GOT3 (cell line): ENCODE measurements at places on chromosomes 3 and 15.

DNA sequence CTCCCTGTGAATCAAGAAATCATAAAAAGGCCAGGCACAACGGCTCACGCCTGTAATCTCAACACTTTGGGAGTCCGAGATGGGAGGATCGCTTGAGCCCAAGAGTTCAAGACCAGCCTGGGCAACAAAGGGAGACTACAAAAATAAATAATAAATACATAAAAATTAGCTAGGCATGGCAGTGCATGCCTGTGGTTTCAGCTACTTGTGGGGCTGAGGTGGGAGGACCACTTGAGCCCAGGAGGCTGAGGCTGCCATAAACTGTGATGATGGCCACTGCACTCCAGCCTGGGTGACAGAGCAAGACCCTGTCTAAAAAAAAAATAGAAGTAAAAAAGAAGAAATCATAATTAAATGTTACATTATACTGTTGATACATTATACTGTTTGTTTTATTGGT, 28.0 kb upstream of the DCUN1D1 start:
- DNase-seq: no peak

GRCh38 chr3:64814351-64814750, 126.6 kb upstream of the ADAMTS9 start:
- no peak for DNase-seq

- DNase-seq: no peak
Measured at GRCh38 chr3:14634763-14635400, 16.7 kb upstream of the CCDC174 start.

DNA sequence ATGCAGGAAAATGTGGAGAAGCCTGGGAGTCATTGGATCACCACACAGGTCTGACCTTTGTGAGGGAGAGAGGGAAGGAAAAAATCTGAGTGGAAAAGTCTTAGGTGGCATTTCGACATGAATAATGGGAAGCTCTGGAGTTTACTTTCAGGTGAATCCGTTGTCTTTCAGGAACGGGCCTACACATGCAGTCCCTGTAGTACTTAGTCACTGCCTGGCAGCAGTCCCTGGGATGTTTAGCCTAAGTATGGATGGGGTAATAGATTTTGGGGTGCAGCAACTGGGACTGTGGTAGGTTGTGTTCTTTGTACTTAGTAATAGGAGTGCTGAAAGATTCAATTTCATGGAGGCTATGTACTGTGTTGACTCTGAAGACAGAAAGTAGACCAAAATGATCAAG, 227.5 kb upstream of the EPHA3 start:
- DNase-seq: no peak

DNA sequence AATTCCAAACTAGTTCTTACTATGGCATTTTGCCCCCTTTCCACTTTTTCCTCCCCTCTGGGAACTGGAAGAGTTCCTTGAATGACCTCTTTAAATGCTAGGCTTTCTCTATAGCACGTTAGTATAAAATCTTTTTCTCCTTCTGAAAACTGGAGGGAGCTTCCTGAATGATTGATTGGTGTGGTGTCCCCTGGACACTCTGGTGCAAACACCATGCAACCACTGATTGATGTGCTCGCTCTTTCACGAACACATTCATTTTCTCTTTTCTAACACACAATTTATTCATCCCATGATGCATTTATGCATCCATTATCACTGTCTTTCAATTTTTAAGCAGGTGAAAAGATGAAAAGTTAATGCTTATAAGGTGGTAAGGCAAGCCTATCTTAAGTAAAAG, 159.1 kb upstream of the NANOGP8 start:
- DNase-seq: no peak
